ENCODE measurements at places on chromosomes 6 and 20.

GRCh38 chr20:19288636-19289035 lies 76.2 kb downstream of the SLC24A3 start:
- DNase-seq: no peak

- DNase-seq: no peak
Observed at GRCh38 chr20:58810116-58810878, 40.4 kb downstream of the GNAS-AS1 start.

DNA sequence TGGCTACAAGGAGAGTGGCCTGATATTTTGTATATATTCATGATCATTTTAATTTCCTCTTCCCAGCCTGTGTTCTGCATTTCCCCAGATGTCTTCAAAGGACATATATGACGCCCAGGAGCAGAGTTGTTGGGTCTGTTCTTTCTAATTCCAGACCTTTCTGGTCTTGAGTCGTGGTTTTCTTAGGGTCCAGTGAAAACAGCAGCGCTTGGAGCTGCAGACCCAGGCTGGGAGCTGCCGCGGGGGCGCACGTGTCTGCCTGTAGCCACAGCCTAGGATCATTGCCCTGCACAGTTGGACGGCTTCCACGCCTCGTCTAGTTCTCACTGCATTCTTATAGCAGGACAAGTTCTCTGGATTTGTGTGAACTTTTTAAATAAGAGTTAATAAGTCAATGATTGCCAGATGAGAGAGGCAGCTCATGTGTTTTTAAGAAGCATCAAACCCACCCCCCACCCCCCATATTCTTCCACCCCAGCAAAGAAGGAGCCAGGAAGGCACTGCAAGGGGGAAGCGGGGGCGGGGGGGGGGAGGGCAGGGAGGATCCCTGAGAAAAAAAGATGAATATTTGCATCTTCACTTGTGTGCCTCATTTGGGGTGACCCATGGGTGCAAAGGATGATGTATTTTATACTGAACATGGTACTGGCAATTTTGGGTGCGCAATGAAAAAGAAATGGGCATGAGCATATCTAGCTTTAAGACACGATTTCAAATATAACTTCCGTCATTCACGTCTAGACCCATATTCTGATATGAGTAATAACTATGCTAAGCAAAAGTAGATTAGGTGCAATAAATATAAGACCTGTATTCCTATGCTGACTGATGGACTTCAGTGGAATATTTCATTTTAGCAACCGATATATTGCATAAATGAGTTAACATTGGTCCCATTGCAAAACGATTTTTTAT lies 160.0 kb downstream of the TBXT start:
- no peak for DNase-seq

GRCh38 chr6:47852727-47853126 lies 70.9 kb downstream of the OPN5 start:
- DNase-seq: no peak

GRCh38 chr6:16518265-16518664 lies 243.0 kb downstream of the ATXN1 start:
- DNase-seq: no peak

All from activated T-cell treated with anti-CD3 and anti-CD28 coated beads, Interleukin-2, amount 50 U/mL, for 1 hour (primary cell).